ENCODE measurements at places on chromosomes 5 and 9. TPM values are rescaled to one million over a fixed set of nuclear protein-coding genes. Genes with fewer than 3 reads are reported as not detected.

GRCh38 chr5:87329114-87329513 lies 61.4 kb downstream of the RASA1 start:
- no peak for DNase-seq

LCP2 gene
- polyA plus RNA-seq = 29.3 TPM

GDA gene
- 0.02 TPM for polyA plus RNA-seq

DNA sequence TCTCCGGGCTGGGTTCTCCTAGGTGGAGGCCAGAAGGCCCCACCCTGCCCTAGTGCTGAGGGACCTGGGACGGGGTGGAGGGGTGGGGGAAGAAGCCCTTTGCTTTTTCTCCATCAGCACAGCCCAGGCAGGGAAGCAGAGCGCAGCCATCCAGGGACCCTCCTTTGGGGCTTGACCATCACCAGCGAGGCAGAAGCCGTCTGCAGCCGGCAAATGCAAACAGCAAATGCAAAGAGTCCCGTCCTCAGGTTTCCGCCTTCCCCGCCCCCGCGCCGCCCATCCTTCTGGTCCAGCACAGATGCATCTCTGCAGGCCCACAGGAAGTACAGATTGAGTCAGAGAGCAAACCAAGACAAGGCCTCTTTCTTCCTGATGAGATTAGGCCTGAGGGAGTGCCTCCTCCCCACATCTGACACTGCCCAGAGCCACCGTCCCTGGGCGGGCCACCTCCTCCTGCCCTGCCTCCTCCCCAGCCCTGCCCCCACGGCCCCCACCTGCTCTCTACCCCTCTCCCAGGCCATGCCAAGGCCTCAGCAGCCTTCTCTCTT lies 23.4 kb downstream of the CORO2A start:
- DNase-seq = peak; percentile 87

- no peak for DNase-seq
Measured at GRCh38 chr9:14146201-14146874, 167.6 kb downstream of the NFIB start.

STK32A gene
- 0.42 TPM for polyA plus RNA-seq

GRCh38 chr5:41547991-41548390 lies 37.6 kb upstream of the PLCXD3 start:
- no peak for DNase-seq

SLC36A3 gene
- polyA plus RNA-seq = not detected

SARDH gene
- 1.5 TPM for polyA plus RNA-seq

ANKRD55 gene
- 0.42 TPM for polyA plus RNA-seq

DNA sequence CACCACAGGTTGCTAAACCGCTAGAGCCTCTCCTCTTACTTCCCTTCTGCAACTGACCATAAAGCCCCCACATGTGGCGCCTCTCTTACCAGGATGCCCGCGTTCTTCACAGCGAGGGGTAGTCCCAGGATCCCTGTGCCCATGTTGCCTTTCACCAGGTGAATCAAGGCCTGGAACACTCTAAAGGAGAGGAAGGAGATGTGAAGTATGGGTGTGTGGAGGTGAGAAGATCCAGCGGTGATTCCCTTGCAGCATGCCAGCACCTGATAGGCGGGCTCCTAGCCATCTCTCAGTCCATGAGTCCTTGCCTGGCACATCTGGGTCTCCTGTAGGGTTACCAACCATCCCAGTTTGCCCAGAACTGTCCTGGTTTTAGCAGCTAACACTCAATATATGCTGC lies 3.3 kb downstream of the SLC36A2 start:
- no peak for DNase-seq

DNA sequence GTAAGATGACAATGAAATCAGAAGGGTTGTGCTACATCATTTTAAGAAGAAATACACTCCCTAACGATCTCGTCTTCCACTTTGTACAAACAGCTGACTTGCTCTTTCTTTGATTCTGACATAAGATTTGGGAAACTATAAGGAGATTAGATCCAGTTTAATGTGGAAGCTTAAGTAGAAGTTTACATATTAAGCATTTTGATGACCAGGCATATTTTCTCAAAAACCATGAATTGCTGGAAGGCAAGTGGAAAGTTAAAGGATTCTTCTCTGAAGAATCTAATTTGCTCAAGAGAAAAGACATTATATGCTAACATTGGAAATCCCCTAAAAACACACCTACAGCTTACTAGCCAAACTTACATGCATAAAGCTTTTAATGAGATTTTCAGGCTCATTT lies 531.9 kb upstream of the PTPRD start:
- DNase-seq = no peak

- no peak for DNase-seq
Measured at GRCh38 chr9:4661611-4662010, 483 bp upstream of the PLPP6 start.

GRCh38 chr5:173423452-173424117 lies 95.4 kb upstream of the STC2 start:
- no peak for DNase-seq

DNA sequence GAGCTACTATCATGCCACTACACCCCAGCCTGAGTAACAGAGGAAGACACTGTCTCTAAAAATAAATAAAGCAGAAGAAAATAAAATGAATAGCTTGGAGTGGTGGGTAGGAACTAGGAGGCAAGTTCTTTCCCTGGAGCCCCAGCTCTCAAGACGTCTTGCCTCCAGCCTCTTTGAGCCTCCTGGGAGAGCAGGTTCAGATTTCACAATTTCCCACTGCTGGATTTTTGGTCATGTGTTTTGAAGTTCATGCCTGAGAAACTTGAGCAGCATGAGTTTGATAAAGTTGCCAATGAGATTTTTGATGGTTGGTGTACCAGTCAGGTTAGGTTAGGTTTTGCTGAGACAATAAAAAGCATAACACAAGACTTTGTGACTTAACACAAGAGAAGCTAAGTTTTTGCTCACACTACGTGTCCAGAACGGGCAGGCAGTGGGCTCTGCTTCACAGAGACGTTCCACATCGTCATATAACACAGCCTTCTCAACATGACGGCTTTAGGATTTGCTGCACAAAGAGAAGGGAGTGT lies 4.1 kb upstream of the CCDC69 start:
- no peak for DNase-seq

AIF1L gene
- 47.4 TPM for polyA plus RNA-seq

- DNase-seq = peak; percentile 44
Measured at GRCh38 chr5:135120951-135121350, 86.9 kb upstream of the PITX1 start.

- no peak for DNase-seq
Measured at GRCh38 chr5:84682531-84682930, 297.9 kb upstream of the EDIL3 start.

PCDHB16 gene
- polyA plus RNA-seq = 0.14 TPM

GCNT4 gene
- polyA plus RNA-seq = 0.83 TPM

DNA sequence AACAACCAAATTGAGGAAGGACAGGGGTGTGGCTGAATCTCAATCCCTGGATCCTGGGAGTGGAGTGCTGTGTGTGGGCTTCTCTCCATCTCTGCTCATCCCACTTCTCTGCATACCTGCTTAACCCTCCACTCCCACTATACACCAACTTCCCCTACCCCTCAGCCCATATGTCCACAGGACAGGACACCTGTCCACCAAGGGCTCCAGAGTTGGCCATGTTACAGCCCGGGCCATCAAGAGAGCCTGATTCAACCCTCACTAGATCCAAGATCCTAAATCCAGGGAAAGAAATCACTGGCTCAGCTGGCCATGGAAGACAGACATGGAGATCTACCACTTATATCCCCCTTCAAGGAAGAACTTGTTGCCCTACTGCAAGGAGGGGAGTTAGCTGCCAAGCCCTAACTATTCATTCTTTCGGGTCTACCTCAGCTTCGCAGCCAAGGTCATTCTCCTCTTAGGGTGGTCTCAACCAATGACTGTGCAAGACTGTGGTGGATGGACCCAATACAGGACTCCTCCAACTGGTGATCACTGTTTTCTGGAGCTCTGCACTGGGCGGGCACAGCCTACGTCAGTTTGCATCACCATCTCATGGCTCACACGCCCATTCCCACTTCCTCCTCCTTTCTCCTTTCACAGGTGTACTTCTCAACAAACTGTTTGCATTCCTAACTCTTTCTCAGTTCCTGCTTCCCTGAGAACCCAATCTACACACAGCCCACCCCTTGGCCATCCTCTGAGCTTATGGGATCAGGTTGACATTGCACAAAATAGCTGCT lies 53.7 kb upstream of the ZBTB43 start:
- no peak for DNase-seq

DNA sequence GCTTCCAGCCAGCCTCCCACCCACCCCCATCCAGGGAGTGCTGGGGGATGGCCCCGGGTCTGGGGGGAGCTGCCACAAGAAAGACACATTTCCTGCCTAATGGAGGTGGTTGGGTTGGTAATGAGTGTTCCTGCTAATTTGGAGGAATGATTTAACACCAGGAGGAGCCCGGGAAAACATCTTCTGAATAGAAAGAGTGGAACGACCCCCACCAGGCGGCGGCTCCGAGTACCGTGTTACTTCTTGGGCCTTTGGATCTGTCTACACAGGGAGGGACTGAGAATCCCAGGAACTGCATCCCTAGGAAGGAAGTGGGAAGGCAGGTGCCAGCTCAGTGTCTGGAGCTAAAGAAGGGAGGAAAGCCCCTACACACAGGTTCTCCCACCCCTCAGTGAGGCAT lies 64.6 kb downstream of the TSPAN17 start:
- no peak for DNase-seq

DNA sequence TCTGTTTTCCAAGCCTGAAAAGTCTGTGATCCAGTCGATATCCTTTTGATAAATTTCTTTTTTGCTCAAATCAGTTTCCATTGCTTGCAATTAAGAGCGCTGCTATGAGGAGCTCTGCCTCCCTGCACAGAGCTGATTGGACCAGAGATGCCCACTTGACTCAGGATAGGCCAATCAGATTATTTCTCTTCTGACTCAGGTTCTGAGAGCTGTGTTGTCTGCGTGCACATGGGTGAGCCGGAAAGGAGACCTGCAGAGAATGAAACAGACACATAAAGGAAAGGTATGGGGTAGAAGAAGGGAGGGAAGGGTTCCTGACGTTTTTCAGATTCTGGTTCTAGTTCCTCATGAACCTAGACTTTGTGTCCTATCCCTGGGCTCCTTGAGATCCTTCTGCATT lies 15.8 kb upstream of the FABP6 start:
- no peak for DNase-seq

DNA sequence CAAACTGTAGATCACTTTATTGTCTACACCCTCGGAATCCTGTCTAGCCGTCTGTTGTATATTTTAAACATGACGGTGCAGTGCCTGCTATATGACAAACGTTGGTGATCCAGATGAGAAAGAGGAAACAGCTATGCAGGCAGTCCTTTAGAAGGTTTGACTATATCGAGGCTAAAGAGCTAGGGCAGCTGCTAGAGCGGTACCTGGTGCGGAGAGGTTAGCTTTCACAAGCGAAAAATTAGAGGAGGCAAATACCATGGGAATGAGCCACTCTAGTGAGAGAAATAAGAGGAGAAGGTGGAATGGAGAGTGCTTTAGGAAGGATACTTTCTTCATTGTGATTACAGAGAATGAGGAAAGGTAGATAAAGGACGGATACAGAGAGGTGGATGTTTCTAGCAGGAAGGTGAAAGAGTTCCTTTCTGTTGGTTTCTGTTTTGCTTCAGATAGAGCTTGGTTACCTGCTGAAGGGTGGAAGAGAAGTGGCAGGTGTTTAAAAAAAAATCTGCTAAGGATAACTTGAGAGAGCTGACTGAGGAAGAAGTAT lies 959 bp upstream of the FBXL17 start:
- DNase-seq = no peak

DNA sequence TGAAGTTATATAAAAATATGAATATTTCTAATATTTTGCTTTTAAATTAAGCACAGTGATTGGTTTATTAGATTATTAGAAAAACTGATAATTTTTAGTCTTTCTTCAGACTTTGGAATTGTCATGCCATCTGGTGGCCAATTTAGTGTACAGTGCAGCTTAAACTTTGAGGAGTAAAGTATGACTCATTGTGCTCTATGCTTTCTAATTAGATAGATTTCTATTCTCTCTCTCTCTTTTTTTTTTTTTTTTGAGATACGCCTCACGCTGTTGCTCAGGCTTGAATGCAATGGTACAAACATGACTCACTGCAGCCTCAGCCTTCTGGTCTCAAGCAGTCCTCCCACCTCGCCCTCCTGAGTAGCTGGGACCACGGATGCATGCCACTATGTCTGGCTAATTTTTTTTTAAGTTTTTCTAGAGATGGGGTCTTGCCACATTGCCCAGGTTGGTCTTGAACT lies 42.1 kb upstream of the GPR21 start:
- DNase-seq = no peak

DNA sequence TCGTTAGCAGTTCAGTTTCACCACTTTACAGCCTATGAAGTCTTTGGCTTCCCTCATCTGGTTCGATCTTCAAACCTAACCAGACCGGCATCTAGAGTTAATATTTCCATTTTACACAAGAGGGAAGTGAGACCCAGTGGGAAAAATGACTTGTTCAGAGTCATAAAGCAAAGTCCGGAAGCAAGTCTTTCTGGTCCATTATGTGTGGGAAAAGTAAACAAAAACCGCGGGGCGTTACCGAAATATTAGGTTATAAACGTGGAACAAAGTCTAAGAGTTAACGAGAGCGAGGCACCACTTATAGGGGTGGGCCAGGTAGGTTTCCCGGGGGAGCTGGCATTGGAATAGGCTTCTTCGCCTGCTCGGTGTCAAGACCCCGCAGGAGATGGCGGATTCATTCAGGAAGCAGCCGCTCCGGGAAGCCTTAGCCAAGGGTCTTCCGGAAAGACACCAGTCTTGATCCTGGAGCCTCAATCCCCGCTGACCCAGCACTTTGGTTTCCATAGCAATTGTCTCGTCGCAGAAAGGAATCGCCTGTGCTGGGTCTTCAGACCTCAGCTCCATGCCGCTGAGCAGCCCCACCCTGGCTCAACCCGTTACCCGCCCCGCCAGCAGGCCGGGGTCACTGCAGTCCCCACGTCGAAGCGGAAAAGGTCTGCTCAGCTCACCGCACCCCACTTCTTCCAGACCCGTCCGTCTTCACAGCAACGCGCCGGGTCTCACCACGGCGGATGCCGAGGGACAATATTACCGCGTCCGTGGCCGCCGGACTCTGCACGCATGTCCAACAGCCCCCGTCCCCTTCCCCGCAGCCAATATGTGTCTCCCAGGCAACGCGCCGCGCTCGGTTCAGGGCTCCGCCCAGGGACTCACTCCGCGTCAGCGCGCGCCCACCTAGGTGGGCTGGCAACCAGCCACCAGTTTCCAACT lies at the start of gene C5orf52:
Gene C5orf52 (plus strand): TSS at position 872 of the 930 bp plus-strand sequence. CDS start 82 bp downstream, outside the sequence.
- DNase-seq = peak; percentile 81

FCN2 gene
- 1.0 TPM for polyA plus RNA-seq

DNA sequence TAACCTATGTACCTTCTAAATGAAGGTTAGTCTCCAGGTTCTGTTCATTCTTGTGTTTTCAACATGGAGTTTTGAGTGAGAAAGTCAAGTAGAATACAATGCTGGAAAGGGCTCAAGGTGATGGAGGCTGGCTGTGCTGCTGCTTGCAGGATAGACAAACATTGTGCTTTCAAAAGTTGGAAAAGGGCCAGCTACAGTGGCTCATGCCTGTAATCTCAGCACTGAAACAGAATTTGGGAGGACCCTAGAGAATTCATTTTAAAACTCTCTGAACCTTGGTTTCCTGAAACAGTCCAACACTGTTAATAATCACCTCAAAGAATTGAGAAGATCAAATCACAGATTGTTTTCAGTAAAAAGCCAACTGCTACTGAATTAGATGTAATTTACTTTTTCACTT lies 15.4 kb upstream of the IARS1 start:
- DNase-seq = no peak

- DNase-seq = no peak
Measured at GRCh38 chr9:105297442-105298075, 53.1 kb downstream of the SLC44A1 start.

Measured in spleen (tissue), 13 donors.